ENCODE measurements at places on chromosomes 7 and 10.

GRCh38 chr7:98956469-98956868, 78.1 kb downstream of the TRRAP start:
- no peak for DNase-seq

- DNase-seq, result no peak
These were observed 206.9 kb downstream of the EBF3 start for GRCh38 chr10:129756912-129757901.

DNA sequence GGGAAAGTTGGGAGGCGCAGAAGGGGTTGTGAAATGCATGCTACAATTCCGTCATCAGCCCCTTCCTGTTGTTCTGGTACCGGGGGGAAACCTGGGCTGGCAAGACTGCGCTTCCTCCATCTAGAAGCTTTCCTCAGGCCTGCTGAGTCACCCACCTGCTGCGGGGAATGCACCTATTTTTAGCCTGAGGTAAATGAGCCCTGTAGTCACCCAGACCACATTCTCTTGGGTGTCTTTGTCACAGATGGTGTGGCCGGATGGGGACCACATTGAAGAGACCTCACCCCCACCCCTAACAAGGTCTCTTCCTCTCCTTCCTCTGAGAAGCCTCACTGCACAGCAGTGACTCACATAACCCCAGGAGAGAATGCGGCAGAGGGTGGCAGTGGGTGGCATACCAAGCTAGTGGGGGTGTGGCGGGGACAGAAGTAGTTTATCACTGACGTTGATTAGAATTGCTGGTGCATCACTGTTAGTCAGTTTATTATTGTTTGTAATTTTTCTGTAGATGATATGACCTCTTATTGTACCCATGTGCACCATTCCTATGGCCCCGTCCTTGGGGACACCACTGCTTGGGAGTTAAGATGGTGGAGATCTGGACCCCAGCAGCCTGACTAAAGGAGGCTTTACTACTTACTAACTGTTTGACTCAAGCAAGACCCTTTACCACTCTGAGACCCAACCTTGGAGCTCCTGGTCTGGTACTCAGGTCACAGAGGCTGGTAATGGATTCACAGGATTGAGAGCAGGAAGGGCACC, 83.0 kb upstream of the DUSP5 start:
- no peak for DNase-seq

- no peak for DNase-seq
These were observed 142.7 kb downstream of the ELFN1 start for GRCh38 chr7:1812509-1813393.

DNA sequence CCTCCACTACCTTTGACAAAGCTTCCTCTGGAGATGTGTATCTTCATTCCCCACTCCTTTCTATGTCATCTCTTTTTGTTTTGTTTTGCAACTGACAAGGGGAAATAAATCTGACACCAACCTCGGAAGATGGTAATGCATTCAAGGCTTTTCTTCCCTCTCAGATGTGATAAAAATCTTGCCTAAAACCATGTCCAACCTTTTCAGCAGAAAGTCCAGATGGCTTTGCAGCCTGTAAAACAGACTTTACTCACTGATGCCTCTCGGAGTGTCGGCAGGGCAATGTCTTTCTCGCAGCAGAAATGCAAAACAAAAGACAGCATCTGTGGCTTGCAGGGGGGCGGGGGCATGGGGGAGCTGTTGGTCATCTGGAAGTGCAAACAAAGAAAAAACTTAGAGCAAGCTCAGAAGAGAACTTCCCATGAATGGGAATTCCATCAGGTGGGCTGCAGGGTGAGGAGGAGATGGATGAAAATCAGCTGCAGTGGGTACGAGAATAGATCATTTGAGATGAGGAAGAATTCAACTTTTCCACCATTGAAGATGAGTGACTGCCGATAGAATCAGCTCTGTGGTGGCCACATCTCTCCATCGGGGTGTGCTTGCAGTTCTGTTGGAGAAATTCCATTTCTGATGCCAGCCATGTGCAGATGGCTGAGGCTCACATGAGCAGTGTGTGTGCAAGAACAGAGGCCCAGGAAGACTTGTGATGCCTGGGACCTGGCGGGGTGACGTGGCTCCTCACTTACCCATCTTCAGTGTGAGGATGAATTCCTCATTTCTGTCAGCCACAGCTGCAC, 237.7 kb downstream of the WDR37 start:
- no peak for DNase-seq

- no peak for DNase-seq
These were observed 1.4 kb upstream of the CALD1 start for GRCh38 chr7:134777908-134778580.

DNA sequence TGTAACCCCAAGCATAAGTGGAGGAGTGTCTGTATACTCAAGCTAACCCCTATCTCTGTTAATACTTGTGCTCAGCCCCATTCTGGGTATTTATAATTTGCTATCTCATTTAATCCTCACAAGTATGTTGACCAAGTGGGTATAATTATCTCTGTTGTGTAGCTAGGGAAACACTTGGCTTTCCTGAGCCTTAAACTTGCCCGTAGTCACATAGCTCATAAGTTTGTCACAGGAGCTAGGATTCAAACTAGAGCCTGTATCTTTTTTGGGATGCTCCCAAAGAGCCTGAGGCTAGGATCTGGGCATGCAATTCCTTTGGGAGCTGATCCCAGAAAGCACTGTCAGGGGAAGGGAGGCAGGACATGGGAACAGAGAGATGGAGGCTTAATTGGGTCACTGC, 377.4 kb downstream of the GALNT17 start:
- DNase-seq, result no peak

DNA sequence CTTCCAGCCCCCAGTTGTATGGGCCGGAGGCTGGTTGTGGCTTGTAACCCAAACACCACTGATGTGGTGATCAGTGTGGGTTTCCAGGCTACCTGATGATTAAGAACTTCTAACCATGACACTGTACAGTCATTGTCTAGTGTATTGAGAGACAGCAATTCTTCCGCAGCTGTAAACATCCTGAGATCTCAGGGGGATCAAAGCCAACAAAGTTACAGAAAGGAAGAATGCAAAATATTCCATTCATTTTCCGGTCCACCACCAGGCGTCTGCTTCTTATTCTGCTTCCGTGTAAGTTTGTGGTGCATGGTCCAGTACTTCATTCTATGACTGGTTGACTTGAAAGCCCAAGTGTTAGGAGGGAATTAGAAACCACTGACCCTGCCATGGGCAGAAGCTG, 10.3 kb upstream of the GLI3 start:
- DNase-seq, result no peak

DNA sequence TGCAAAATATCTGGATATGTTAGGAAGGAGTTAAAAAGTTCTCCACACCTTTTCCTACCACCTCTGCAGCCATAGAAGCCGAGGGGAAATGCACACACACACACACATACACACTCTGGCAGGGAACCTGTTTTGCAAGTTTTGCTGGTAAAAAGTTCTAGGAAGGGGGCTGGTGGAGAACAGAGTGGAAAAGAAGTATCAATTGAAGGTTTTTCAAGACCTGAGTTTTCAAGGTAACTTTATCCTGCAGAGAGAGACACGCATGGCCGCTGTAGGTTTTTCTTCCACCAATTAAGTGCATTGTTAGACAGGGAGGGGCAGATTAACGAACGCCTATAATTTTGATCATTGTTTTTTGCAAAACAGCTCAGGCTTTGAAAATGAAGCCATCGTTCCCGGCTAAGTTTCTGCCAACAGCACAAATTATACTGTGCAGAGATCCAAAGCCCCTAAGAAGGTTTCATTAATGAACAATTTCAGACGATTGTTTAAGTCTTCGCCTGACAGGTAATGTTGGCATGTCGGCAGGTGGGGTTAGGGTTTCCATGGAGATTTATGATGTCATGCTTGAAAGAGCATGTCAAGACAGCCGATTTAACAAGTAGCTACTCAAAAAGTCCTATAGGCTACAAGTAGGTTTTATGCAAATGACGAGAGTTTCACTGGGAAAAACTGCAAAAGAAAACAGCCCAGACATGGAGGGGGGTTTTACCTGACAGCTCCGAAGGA, 29.7 kb downstream of the KIAA1217 start:
- no peak for DNase-seq

GRCh38 chr10:101120884-101121653, 10.0 kb upstream of the TLX1 start:
- no peak for DNase-seq

GRCh38 chr7:11175887-11176286, 202.2 kb downstream of the PHF14 start:
- no peak for DNase-seq

GRCh38 chr7:151388007-151388297, 21.9 kb downstream of the WDR86 start:
- DNase-seq, result no peak

DNA sequence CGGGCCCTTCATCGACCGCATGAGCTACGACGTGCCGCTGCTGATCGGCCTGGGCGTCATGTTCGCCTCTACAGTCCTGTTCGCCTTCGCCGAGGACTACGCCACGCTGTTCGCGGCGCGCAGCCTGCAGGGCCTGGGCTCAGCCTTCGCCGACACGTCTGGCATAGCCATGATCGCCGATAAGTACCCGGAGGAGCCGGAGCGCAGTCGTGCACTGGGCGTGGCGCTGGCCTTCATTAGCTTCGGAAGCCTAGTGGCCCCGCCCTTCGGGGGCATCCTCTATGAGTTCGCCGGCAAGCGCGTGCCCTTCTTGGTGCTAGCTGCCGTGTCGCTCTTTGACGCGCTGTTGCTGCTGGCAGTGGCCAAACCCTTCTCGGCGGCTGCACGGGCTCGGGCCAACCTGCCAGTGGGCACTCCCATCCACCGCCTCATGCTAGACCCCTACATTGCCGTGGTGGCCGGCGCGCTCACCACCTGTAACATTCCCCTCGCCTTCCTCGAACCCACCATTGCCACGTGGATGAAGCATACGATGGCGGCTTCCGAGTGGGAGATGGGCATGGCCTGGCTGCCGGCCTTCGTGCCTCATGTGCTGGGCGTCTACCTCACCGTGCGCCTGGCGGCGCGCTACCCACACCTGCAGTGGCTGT, 1.2 kb downstream of the SLC18A3 start:
- DNase-seq, result no peak

DNA sequence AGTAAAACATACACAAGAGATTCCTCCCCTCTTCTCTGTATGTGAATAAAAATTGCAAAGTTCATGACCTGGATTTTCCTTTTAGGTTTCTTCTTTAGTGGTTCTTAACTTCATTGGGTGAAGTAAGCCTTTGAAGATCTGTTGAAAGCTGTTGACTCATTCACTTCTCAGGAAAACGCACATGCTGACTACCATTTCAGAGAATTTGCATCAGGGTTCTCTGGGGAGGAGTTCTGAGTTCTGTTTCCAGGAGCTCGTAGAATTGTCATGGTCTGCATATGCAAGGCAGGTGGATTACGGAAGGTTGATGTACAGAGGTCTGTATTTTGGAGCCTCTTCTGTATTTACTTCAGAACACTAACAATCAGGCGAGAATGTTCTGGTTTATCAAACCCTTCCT, 962 bp upstream of the SLC26A4 start:
- DNase-seq, result peak; percentile 26

DNA sequence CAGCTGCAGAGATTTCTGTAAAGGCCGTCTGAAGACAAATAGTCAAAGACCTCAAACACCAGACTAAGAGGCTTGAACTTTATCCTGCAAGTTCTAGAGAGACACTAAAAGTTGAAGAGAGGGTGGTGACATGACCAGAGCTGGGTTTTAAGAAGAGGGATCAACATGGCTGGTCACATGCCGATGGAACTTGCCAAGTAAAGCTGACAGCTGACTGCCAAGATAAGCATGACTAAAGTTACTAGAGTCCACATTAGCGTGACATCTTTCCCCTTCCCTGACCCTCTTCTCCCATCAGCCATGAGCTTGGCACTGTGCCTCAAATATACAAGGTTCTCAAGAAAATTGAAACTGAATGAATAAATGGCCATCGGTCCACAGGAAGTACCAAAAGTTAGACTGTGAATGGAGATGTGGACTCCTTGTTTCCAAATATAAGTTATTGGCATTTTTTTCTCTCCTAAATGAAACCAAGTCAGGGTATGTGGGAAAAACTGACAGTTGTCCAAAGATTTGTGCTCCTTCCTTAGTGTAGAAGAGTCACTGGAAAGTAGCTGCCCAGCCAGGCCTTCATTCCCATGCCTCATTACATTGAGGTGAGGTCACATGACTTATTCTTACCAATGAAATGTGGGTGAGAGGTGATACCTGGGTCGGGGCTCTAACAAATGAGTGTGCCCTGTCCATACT, 24.5 kb downstream of the XPNPEP1 start:
- no peak for DNase-seq

- DNase-seq, result no peak
These were observed 36.9 kb upstream of the NPFFR1 start for GRCh38 chr10:70320751-70321150.

Data from AG04449 (cell line).